ENCODE measurements at places on chromosomes 16 and 17.
A peak's percentile ranks its signal among the peaks of the same experiment; 100 is the strongest.

DNA sequence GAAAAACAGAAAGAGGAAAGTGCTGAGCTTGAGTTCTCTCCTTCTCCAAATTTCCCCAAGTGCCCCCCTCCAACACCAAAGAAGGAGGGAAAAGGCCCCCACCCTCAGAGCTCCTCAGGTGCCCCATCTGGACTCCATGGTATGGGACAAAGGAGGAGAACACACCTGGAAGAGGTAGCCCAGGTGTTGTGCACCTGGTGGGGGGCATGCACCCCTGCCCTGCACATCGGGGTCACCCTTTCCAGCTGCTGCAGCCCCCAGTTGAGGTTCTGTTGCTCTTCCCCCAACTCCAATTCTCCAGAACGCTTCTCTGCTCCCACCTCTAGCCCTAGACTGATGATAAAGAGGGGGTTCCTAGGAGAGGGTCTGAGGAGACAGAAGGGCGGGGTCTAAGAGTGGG is 3.0 kb upstream of the COL1A1 start:
- DNase-seq = no peak

DNA sequence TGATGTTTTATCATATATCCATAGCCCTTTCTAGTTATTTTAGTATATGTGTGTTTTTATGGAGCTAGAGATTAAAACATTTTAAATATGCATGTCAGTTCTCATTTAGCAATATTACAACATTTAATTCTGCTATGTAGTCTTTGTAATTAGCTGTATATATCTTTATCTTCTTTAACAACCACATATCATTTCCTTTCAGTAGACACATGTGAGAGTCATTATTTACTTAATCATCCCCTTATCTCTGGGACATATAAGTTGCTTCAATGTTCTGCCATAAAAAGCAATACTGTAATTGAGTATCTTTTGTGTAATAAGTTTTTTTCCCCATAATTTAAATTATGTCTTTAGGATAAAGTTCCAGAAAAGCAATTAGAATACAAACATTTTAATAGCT is 52.0 kb upstream of the CLEC3A start:
- no peak for DNase-seq

- DNase-seq = no peak
Measured at GRCh38 chr17:39628655-39629493, 2.1 kb downstream of the PPP1R1B start.

DNA sequence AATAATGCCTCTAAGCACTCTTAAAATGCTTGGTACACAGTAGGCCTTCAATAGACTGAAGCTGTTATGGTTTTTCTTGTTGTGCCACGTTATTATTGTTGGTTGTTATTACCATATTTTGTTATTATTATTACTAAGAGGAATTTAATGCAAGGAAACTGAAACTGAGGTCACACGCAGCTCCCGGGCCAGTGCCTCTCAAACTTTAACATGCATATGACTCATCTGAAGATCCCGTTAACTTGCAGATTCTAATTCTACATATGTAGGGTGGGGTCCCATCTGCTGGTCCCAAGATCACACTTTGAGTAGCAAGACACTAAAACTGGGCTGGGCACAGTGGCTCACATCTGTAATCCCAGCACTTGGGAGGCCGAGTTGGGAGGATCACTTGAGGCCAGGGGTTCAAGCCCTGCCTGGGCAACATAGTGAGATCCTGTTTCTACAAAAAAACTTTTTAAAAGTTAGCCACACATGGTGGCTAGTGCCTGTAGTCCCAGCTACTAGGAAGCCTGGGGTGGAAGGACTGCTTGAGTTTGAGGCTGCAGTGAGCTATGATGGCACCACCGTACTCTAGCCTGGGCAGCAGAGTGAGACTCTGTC is 888 bp downstream of the ACSM5 start:
- DNase-seq = no peak

GRCh38 chr17:62134397-62134796 is 69.3 kb upstream of the MED13 start:
- DNase-seq = no peak

- no peak for DNase-seq
Measured at GRCh38 chr17:7293159-7293558, 1.3 kb downstream of the YBX2 start.

GRCh38 chr17:76737676-76738467 is at the start of gene MFSD11:
MFSD11 (plus strand) TSS chr17:76738119; CDS start chr17:76738353, 234 bp downstream.
- peak; percentile 94 for DNase-seq

DNA sequence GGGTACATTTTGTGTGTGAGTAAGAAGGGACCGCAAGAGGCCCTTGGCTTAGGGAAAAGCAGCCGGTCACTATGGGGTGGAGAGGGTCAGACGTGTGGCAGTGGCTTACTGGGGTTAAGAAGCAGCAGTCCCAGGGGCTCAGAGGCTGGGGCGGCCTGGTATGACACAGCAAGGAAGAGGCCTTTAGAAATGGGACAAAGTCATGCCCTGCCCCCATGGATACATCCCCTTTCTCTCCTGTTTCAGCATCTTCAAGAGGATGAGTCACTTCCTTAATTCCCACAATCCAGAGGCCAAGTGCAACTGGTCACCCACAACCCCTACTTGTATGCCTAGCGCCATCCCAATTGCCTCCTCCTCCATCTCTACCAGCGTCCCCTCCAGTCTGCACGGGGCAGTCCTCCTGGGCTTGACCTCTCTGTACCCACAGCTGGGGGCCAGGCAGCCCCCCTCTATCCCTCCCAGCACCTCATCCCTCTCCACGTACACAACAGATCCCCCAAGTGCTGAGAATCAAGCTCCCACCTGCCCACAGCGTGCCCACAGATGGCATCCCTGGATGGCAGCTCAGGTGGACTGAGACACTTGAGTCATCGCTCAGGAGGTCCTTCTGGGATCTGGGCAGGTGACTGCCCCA is 6.9 kb upstream of the EFTUD2 start:
- no peak for DNase-seq

GRCh38 chr16:14496786-14497185 is 133.3 kb downstream of the PARN start:
- DNase-seq = no peak

- DNase-seq = peak; percentile 89
Measured at GRCh38 chr17:48023400-48024148, 14.0 kb downstream of the COPZ2 start.

DNA sequence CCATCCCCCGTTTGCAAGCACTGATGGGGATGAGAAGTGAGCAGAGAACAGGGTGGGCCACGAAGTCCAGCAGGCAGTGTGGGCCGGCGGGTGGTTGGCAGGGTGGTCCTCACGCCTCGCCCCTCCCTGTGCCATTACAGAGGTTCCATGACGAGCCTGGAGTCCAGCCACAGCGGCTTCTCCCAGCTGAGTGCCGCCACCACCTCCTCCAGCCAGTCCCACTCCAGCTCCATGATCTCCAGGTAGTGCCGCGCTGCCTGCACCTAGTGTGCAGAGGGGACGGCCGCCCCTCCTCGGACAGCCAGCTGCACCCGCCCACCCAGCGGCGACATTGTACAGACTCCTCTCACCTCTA is 73.0 kb downstream of the SEC14L1 start:
- DNase-seq = no peak

- no peak for DNase-seq
Measured at GRCh38 chr17:56793957-56794356, 39.8 kb downstream of the C17orf67 start.

DNA sequence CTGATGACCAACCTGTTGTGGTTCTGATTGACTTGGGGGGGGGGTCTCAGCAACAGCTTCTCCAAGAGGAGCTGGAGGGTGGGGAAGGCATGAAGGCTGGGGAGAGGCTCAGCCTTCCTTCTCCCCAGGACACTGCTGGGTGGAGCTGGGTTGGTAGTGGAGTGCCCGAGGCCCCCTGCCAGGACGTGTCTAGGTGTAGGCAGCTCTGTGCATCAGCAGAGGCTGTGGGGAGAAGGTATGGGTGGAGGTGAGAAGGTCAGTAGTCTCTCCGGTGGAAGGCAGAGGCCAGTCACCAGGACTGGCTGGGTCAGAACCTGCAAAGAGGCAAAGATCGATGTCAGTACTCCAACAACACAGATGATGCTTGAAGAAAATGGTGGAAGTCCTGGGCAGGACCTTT is 3.9 kb downstream of the CHAD start:
- no peak for DNase-seq

- no peak for DNase-seq
Measured at GRCh38 chr16:87492291-87492630, 563 bp downstream of the ZCCHC14 start.

DNA sequence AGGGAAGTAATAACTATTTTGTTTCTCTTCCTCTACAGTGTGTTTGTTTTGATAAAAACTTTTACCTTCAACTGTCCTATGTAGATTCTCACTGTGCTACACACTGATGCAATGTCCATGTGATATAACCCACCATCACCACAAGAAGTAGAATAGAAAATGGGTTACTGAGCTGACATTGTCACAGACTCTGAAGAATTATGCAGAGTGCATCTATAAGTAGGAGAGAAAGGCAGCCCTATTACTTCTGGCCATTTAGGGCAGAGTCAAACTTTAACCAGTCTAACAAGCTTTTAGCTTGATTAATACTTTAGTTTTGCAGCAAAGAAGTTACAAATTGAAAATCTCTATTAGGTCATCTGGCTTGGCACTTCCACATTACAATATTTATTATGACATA is 354.0 kb upstream of the CDH8 start:
- DNase-seq = no peak

DNA sequence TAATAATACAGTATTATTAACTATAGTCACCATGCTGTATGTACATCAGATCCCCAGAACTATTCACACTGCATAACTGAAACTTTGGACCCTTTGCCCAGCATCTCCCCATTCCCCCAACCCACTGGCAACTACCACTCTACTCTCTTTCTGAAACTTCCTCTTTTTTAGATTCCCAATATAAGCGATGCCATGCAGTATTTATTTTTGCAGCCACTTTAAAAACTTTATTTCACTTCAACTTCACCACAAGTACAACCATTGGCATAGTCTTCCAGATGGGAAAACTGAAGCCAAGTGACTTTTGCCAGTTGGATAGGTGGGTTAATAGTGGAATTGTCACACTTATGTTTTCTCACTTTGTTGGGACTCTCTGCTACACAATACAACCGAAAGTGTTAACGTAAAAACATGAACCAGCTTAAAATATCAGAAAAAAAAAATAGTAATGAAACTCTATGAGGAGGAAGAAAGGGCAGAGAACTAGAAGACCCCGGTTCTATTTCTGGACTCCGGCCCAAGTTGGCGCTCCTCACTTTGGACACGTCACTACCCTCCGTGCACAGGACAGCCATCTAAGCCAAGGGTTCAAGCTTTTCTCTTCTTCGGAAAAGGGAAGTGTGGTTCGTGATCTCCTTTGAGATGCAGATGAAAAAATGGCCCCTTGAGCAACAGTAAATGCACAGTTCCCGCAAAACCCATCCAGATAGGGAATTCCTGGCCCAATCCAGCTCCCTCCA is 743 bp downstream of the SHCBP1 start:
- DNase-seq = peak; percentile 28

DNA sequence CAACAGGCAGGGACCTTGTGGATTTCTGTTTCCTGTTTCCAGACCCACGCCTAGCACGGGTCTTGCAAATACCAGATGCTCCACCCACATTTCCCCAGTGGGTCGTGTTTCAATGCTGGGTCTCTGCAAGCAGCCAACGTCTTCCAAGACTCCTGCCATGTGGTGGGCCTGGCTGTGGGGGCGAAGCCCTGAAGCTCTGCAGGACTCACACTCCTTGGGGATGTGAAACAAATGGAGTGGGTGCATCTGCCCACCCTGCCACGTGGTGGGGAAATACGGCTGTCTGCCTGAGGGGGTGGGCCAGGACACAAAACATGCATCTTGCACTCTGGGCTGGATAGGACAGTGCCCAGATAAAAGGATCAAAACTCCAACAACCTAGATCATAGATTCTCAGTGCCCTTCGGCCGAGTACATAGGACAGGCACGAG is 32.6 kb downstream of the FA2H start:
- DNase-seq = no peak

DNA sequence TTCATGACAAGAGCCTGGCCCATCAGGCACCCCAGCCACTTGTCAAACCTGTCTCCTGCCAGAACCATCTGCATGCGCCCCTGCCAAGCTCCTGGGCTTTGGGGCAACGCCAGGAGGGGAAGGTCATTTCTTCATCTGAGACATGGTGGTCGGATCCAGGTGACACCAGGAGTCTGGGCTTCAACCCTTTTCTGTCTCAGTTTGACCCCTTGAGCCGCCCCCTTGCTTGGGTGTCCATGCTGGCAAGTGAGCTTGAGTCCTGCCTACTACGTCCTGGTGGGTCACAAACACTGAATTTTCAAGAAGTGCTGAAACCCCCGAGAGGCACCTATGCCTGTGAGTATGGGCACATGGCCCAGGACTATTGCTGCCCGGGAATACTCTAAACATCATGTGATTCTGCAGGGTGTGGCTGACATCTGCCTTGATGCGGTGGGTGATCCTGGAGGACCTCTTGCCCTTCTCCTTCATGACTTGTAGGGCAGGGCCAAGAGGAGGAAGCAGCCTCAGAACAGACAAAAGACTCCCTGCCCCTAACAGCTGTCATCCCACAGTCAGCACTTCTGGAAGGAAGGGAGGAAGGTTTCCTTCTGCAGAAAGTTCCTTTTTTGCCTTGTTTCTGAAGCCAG is 43.4 kb downstream of the TNFRSF13B start:
- DNase-seq = no peak

- no peak for DNase-seq
Measured at GRCh38 chr17:79164913-79165695, 90.5 kb downstream of the ENGASE start.

DNA sequence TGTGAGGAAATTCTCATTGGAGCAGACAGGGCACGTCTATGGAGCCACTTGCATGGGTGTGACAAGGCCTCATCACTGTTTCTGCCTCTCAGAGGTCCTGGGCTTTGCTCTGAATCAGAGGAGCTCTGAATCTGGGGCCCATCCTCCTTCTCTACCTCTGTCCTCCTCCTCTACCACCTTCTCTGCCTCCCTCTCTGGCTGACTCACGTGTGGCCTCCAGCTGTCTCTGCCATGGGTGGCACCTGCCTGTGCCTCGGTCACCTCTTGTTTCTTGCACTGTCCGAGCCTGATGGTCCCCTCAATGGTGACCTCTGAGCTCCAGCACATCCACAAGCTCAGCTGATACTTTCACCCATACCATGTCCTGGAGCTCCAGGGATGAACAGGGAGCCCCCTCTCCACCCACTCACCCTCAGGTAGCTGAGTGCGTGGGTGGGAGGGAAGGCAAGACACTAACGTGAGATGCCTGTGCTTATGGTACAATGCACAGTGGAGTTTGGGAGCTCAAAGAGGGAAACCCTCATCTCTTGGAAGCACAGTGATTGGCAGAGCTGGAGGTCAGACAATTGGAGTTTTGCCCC is 116.4 kb upstream of the CRHR1 start:
- DNase-seq = no peak

GRCh38 chr16:48335961-48336360 is 49.3 kb downstream of the SIAH1 start:
- DNase-seq = no peak

All from HAP-1 (cell line).